Central memory CD4-positive, alpha-beta T cell (primary cell): ENCODE measurements at places on chromosomes 5 and 9.

GRCh38 chr5:79086116-79086515 is 16.5 kb downstream of the BHMT2 start:
- DNase-seq, result no peak

- peak; percentile 8 for DNase-seq
These were observed 138.4 kb downstream of the LHFPL2 start for GRCh38 chr5:78509884-78510769.

GRCh38 chr9:97779608-97780007 is 73.4 kb upstream of the FOXE1 start:
- no peak for DNase-seq

DNA sequence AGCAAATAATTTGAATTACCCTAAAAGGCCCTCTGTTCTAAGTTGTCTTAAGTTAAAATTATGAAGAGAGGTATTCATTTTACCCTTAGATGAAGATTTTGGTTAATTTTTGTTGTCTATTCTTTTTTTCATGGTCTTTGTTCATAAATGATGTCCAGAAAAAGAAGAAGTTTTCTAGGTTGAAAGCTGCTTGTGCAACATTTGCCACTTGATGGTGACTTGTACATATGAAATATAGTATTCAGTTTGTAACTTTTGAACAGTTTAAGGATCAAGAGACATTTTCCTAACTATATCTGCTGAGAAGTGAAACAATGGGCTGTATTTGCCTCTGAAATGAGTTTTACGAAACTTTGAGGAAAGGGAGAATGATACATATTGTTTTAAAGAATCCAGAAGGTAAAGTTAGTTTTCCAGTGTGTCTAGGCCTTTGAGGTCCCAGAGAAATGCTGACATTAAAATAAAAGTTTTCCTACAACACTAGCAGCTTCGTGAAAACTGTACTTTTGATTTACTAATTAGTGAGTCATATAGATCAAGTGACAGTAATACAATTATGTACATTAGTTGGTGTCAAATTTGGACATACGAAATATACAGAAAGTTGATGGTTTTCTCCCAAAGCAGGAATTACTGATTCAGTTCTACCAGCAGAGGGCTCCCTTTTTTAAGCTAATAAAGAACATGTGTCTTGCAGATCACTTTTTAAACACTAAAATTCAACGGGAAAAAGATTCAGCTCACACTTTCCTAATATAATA is 70.5 kb downstream of the PIK3R1 start:
- DNase-seq, result peak; percentile 48

GRCh38 chr9:136178061-136178772 is 26.7 kb downstream of the LHX3 start:
- DNase-seq, result no peak

DNA sequence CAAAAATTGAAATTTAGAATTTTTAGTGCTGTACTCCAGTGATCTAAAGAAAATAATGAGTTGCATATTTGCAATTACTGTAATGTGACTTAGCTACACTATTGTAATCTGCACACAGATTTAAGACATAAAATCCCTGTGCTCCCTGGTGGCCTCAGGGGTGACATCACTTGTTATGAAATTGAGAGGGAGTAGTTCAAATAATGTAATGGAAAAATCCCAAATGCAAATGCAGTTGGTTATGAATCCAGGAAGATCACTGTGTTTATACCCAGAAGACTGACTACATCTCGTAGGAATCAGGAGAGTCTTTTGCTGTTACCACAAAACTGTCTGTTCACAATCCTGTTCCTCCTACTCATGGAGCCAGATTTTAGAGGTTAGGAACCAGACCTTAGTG is 178.7 kb upstream of the FBXL17 start:
- no peak for DNase-seq

- no peak for DNase-seq
These were observed 312.1 kb downstream of the CDH12 start for GRCh38 chr5:22541037-22541436.

DNA sequence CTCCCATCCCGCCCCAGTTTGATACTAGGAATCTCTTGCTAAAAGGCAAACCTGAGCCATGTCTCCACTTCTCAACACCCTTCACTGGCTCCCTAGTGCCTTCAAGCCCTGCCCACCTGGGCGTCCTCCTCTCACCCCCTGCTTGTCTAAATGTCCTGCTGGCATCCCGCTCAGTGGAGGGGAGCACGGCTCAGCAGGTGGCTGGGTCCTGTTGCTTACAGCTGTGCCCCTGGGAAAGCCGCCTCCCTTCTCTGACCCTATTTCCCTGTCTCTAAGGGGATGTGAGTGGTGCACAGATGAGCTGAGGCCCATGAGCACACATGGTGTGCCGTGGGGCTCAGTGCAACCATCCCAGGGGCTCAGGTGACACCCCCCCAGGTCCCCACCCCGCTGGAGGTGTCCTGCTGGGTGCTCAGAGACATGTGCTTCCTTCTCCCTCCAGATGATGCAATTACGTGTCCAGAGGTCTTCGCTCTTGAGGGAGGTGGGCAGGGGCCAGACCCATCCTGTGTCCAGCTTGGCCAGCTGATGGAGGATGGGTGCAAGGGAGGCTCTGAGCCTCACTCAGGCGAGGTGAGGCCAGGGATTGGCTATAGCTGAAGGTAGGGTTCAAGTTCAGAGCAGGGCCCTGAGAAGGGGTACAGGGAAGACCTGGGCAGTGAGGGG is 24.1 kb downstream of the FLT4 start:
- no peak for DNase-seq
